ENCODE measurements at places on chromosomes 2 and 18. TPM values are rescaled to one million over a fixed set of nuclear protein-coding genes. Genes with fewer than 3 reads are reported as not detected.
A peak's percentile ranks its signal among the peaks of the same experiment; 100 is the strongest.

GRCh38 chr18:63444580-63444979, 22.3 kb upstream of the VPS4B start:
- peak; percentile 12 for DNase-seq

DNA sequence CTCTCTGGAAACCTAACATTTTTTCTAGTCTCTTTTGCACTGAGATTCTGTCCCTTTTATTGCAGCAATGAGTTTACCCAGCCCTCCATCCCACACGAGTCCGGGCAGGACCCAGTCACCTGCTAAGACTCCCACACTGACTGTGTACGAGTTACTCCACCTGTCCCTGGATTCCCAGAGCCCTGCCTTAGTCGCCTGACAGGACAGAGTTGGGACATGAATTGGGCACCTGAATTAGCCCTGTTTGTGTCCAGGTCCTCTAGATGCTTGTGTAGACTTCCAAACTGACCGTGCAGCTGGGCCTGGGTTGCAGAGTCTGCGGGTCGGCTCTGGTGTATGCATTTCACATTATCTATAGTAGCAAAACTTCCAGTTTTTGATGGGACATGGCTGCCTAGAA, 238.7 kb downstream of the VAPA start:
- no peak for DNase-seq

DNA sequence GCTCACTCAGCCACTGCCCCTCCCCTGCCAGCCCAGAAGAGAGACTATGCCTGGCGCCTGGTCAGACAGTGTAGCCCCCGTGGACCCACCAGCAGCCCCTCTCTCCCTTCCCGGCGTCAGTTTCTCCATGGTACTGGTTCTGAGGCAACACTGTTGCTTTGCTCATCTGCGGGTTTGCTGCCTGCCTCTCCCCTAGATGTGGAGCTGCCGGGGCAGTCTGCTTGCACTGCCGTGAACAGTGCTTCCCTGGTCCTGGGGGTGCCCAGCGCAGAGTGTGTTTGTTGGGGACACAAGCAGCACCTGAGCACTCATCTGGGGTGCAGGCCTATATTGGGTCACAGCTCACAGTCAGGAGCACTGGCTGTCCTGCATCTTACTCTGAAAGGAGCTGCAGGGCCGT, 309.9 kb downstream of the NDUFA10 start:
- DNase-seq: no peak

GRCh38 chr2:60312618-60313017, 240.8 kb downstream of the BCL11A start:
- DNase-seq: no peak

DNA sequence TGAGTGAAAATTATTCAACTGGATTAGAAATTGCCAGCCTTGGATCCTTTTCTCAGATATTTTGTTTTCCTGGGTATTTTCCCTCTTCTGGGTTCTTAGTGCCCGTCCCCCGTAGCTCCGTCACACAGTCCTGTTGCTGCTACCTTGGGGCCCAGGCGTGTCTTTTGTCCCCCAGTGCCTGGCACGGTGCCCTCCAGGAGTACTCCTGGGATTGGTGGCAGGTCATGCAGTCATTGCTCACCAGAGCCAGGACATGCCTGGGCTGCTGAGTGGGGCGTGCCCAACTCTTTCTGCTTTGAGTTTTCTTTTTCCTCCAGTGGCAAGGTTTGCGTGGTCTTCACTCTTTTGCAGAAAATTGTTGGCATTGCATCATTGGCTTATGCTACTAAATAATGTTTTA, 275.2 kb downstream of the AGAP1 start:
- DNase-seq: no peak

GRCh38 chr18:63508596-63508995, 31.8 kb downstream of the SERPINB5 start:
- DNase-seq: no peak

GRCh38 chr18:57941841-57942489, 102.1 kb upstream of the NEDD4L start:
- DNase-seq: no peak

DNA sequence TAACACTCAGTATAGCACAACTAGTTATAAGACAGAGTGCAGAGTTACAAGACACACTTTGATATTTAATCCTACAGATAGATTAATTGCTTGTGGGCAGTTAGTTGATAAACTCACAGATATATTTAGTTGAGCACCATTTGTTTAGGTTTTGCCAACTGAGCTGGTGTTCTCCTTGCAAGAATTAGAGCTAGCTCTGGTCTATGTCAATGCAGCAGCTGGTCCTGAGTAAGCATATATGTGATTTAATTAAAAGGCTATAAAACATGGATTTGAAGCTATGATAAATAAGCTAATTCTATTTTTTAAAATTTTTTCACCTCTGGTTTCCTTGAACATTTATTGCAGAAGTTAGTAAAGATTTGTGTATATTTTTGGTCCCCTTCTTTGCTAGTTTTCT, 35.6 kb downstream of the GPD2 start:
- no peak for DNase-seq

DNA sequence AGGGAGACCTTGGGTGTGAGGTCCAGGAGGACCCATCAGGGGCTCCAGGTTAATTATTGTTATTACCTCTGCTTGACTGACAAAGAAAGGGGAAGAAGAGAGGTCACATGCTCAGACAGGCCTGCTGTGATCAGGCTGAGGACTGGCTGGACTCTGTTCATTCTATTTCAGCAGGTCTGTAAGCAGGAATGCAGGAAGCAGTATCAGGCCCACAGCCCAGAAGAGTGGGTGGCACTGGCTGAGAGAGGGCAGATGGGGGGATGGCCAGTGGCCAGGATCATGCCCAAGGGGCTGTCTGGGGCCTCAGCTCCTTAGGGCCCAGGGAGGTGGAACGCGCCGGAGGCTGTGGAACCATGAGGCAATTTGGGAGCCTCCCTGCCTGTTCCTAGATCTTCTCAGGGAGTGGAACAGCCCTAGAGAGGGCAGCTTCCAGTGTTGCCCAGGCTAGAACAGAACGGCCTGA, 43.7 kb upstream of the ZBTB7C start:
- peak; percentile 79 for DNase-seq

DNA sequence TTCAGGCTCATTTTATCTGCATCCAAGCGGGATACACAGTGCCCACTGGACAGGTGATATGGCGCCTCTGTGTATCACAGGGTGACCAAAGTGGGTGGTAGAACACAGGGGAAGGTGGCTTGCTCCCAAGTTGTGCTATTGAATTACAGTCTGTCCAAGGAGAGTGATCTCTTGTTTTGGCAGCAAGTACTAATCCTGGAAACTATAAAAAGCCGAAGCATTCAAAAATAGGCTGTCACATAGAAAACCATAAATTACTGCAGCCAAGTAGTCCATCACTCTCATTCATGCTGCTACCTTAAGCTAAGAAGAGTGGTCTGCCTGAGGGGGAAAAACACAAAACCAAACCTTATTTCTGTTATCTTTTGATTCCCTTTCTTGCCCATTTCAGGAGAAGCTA, 237.1 kb upstream of the POU3F3 start:
- DNase-seq: no peak

DNA sequence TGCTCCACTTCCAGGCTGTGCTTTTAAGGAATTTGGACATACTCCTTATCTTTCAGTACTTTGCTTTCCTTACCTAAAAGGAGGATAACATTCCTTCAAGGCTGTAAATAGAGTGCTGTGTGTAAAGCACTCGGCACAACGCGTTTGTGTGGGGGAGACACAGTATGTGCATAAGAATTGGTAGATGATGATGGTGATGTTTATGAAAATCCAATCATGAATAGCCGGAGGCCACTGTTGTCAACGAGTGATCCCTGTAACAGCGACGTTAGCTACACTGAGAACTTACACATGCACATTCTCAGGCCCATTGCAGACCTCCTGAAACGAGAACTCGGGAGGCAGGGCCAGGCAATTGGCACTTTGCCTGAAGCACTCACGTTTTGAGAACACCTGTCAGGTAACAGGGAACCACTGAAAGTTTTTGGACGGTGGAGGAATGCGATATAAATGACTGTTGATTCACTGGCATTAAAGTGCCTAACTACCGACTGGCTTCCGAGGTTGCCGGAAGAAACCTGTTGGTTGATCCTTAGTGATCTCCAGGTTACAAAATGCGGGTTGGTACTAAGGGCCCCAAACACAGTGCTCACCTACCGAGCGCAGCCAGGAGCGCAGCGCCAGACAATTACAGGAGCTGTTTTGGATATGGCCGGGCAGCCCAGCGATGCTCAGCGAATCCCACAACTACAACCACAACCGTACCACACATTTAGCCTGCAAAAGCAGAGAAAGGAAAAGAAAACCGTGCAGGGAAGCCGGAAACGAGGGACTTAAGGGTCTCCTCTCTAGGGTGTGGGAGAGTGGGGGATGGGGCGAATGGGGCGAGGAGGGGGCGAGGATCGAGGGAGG, 1.0 kb upstream of the MAP4K4 start:
- no peak for DNase-seq

DNA sequence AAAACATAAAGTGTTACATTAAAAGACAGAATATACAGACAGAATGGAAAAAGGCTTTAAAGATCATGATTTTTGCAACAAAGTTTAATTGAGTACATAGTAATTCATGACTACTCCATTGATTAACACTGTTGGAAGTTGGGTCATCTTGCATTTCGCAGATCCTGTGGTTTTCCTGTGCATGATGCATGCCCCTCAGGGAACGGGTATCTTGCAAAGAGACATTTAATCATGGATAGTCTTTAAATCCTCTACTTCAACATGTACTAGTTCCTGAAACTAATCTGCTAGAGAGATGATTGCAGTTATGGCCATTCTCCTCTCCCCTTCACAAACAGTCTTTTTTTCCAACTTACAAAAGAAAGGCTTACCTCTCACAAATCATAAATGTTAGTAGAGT, 155.6 kb upstream of the DSEL start:
- no peak for DNase-seq

DNA sequence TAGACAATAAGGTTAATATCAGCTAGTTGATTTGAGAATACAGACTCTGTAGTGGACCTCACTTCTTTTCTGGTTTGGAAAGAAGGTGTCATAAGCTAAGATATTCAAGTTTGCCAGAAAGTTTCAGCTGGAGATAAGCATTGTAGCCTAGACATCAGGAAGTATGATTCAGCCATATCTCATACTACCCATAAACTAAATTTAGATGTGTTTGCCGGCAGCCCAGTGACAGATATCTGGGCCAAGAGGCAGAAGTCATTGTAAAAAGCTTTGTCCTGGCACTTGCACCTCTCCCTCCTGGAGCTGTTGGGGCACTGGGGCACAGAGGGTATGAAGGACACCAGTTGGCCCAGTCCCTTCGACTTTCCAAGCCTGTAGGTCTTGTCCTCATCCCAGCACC, 128.0 kb downstream of the EPHA4 start:
- DNase-seq: no peak

DNA sequence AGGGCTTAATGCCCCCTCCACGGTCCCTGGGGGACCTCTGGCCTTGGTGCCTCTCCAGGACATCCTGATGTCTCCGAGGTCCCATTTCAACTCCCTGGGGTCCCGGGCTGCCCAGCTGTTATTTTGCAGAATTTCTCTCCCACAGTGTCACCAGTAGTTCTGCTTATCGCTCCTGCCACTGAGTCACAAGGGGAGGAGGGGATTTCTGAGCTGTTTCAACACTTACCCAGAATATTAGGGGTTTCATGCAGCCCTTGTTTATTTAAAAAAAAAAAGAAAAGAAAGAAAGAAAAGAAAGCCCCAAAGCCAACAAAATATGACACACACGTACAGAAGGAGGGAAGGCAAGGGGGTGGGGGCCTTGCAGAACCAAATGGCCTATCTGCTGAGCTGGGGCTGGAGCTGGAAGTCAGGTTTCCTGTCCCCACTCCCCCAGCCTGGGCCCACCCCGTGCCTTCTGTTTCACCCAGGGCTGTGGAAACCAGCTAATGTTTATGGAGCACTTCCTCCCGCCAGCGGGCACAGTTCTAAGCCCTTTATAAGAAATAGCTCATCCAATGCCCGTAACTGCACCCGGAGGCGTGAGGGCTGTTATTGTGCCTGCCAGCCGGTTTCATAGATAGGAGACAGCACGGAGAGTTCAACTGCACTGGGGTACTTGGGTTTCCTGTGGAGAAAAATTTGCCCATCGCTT, 8.4 kb upstream of the ARID5A start:
- DNase-seq: no peak

DNA sequence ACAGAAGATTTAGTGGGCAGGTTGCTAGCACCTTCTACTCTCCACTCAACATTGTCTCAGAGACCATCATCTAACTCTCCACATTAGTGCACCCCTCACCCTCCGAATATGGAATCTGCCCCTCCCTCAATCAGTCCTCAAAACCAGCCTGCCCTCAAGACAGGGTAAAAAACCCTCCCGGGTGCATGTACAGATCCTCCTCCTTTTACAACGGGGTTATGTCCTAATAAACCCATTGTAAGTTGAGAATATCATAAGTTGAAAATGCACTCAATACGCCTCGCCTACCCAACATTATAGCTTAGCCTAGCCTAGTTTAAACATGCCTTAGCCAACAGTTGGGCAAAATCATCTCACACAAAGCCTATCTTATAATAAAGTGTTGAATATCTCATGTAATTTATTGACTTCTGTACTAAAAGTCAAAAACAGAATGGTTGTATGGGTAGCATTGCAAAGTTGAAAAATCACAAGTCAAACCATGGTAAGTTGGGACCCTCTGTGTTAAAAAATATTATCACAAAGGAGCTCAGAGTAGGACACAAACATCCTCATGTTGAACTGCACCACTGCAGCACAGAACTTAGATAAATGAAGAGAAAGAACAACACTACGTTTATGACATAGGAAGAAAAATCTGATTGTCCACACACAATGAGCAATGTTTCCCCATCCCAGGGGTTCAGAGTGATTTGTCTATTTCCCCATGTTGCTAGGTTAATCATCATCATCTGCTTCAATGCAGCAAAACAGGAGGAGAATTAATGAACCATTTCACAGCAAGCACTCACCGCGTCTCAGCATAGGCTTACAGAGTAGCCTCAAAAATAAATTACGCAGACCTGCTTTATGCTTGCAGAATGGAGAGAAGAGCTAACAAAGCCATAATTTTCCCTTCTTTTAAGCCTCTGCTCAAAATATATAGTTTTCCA, 184.1 kb upstream of the ARL4C start:
- DNase-seq: peak; percentile 98

DNA sequence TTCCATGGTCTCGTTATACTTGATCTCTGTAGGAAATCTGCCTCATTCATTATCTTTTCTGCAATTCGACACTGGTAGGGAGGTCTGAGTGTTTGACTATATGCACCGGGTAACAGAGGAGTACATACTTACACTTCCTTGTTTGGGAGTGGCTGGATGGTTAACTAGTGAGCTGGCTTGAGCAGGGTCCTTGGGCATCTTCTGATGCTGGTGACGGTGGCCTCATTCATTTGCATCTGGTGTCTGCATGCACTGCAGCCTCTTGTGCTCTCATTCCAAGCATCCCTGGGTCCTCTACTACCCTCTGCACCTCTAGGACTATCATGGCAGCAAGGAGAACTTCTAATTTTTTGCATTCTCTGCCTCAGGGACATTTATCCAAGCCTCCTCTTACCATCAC, 100.0 kb upstream of the TCF4 start:
- no peak for DNase-seq

MRO gene
- total RNA-seq: not detected

CD8B gene
- total RNA-seq: not detected

FOXI3 gene
- not detected for total RNA-seq

IL1B gene
- 0.35 TPM for total RNA-seq

MYO5B gene
- total RNA-seq: 50.0 TPM

MAP2 gene
- 8.7 TPM for total RNA-seq

SIGLEC15 gene
- 2.1 TPM for total RNA-seq
